NCI-H1092 (cell line): ENCODE measurements at places on chromosomes 1 and 21.
A peak's percentile ranks its signal among the peaks of the same experiment; 100 is the strongest.

DNA sequence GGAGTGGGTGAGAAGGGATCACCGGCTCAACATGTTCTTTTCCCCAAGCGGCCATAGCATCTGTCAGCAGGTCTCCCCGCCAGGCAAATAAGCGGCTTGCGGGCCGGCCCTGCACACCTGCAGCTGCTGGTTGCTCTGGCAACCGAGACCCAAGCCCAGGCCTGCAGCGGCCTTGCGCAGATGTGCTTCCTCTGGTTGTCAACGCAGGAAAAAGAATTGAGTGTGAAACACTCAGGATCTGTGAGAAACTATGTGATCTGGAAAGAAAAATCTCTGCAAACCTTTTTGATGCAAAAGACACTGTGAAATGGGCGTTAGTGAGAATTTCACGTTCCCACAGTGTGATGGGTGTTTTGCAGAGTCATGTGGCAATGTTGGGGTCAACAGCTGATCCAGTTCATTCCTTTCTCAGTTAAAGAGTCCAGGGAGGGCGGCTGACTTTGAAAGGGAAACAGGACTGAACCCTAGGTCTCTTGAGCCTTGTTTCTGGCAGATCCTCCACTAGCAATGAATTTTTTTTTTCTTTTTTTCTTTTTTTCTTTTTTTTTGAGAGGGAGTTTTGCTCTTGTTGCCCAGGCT, 28.4 kb downstream of the TOMM20 start:
- DNase-seq = peak; percentile 20

DNA sequence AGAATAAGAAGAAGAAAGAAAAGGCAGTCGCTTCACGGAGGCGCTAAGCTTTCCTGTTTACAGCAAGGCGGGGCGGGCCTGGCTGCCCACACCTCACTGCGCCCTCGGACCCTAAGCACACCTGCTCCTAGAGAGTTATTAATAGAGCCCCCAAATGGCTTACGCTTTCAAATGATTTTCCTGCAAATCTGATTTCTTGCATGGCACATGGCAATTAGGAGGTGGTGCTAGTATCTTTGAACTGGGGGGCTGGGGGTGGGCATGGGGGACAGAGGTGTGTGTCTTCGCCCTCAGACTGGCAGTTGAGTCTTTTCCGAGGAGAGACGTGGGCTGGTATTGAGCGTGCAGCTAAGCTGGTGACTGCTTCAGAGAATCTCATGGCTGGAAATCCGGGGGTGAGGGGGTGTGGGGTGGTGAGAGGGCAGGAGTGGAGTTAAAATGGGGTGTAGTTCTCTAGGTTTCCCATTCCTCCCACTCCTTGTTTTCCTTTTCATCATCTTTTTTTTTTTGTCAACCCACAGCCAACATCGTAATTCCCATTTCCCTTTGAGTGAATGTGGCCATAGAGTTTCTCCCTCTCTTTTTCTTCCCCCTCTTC, 1.3 kb downstream of the S1PR1 start:
- no peak for DNase-seq

- no peak for DNase-seq
Observed at GRCh38 chr1:203563291-203563690, 63.3 kb upstream of the ATP2B4 start.

- no peak for DNase-seq
Observed at GRCh38 chr1:231286603-231287002, 45.6 kb downstream of the GNPAT start.

DNA sequence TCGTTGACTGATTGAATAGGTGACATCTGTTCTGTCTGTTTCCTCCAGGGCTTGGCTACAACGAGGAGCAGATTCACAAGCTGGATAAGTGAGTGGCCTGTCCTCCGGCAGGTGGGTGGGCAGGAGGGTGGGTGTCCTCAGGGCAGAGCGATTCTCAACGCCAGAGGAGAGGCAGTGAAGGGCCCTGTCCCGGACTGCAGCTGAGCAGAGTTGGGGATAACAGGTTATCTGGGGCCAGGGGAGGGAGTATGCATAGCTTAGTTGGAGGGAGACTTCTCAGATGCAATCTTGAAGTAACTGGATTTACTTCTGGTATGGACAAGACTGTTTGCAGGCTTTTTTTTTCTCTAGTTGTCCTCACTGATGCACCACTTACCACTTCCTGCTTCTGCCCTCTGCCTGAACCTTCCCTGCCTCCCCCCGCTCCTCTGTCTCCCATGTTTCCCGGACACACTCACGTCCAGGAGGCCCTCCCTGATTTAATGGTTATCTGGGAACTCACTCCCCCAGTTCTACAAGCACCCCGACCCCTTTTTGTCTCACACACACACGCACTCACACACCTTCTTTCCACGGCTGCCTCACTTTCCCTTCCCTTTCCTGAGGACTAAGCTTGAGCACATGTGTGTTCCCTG, 16.4 kb upstream of the RASSF5 start:
- no peak for DNase-seq

DNA sequence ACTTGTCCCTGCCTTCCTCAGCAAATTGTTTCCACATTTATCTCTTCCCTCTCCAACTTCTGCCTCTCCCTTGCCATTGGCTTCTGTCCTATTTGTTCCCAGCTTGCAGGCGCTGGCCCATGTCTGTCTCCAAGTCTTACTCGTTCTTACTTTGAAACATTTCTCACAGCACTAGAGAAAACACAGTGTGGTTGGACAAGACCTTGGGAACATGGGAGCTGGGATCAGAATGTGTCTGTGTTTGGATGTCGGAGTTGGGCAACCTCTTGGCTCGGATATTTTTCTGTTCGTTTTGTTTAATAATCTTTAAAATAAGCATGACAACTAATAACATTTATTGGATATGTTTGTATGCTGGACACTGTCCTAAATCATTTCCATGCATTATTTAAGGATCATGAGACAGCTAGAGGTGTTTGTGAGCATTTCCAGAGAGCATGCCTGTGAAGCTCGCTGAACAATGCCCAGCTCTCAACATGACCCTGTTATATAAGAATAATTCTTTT, 5.9 kb upstream of the BRWD1 start:
- no peak for DNase-seq

DNA sequence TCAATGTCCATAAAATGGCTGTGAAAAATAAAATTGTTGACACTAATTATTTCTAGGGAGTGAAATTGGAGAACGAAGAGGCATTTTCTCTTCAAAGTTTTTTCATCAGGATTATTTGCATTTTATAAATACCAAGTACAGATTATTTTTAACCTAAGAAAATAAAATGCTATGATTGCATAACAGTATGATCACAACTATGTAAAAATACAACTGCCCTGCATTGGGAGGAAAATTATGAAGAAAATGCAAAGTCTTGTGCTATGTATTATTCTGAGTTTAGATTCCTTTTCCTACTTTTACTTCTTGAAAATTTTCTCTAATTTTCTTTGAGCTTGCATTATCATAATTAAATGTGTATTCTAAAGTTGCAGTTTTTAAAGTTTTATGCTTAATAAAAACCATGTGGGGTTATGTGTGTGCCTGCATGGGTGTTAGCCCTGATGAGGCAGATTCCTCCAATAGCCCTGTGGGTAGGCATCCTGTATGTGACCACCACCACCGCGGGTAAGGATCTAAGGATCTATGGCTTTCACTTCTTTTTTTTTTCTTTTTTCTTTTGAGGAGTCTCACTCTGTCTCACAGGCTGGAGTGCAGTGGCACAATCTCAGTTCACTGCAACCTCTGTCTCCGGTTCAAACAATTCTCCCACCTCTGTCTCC, 24.7 kb downstream of the STX6 start:
- DNase-seq = no peak

DNA sequence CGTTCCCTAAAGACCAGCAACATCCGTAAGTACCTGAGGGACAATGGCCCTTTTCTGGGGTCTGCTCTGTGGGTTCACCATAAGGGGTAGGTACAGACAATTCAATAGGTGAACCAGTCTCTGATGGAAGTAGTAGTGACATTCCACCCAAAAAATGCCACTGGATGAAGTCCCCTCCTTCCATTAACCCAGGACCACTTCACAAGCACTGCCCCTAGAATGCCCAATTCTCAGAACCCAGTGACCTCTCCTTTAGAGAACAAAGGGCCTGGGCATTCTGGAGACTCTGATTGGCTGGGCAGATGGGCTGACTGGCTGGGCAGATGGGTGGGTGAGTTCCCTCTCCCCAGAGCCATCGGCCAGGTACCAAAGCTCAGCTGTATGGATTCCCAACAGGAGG, at the start of gene TEX38:
TSS of gene TEX38 (plus strand) at position 301 of the 400 bp plus-strand sequence. CDS start at position 382, 81 bp downstream.
- no peak for DNase-seq

DNA sequence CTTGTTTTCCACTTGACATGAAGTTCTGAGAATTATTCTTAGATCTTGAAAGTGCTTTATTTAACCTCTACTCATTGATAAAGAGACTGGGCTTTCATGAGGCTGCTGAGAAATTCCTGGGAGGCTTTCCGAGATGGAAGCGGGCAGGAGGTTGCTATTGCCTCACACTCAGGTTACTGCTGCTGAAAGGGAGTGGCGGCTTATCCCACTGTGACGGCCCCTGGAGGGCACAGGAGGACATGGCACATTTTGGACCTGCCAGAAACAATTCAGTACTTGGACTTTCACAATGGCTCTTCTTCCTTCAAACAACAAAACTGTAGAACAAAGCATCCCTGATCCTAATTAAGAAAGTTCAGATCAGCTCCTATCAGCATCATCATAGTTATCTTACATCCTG, 16.2 kb upstream of the MARK1 start:
- DNase-seq = no peak

DNA sequence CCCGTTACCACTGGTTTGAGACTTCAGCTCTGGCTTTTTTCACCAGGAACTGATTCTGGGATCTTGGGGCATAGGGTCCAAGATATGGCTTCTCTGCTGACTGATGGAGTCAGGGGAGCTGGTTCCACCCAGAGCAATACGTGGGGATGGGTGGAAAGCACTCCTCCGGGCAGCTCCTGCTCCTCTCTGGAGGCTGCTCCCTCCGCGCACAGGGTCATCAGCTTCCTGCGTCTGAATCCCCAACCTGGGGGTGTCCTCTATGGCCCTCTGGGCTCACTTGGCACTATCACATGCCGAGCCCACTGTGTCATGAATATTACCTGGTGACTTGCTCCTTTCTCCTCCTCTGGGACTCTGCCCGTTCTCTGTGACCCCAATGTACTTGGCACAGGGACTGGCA, 405.4 kb upstream of the VAMP3 start:
- no peak for DNase-seq

GRCh38 chr1:88708011-88708410, 23.9 kb downstream of the PKN2 start:
- DNase-seq = no peak

DNA sequence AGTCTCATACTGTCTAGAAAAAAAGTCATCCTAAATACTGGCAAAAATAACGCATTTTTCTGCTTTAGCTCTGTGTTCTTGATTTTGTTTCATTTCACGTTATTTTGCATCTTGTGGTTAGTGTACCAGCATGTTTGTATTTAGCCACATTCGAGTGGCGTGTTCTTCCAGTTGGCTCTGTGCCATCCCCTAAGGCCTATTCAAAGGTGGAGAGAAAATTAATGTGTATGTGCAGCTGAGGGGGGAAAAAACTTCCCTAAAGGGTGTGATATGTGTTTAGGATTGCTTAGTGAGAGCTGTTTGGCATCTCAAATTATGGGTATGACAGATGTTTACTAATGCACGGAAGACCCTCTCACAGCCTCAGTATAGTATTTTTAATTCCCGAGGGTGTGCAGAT, 12.1 kb downstream of the DNAJC16 start:
- no peak for DNase-seq

DNA sequence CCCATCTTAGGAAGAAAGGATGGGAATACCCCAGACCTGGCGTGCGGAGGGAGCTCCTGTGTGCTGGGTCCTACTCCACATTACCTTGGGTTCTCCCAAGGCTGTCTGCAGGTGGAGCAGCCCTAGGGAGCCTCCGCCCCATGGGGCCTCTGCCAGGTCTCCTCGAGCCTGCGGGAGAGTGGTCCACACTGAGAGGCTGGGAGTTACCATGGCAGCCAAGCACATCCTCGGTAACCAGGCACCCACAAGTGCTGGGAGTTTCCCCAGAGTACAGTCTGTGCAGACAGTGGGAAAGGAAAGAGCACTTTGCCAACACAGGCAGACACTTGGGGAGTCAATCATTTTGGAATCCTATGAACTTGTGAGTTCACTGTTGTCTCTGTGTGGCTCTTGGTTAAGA, 249.4 kb downstream of the DYRK1A start:
- no peak for DNase-seq

DNA sequence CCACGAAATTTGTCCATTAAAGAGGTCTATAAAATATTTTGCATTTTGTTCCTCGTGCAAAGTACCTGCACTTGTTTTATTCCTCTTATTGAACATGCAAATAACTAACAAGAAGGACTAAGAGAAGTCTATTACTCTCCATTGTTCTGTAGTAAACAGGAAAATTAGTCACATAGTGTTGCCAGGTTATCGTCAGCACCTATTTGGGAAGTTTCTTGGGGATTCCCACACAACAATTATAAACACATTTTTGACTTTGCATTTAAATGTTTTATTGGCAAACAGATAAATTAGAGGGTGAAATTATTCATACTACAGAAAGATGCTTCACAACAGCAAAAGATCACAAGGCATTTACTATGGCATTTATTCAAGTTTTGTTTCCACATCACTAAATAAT, 174.5 kb downstream of the ZC3H11B start:
- no peak for DNase-seq

GRCh38 chr21:27817074-27817473, 850.2 kb upstream of the ADAMTS5 start:
- DNase-seq = no peak

GRCh38 chr1:216576234-216576937, 146.8 kb downstream of the ESRRG start:
- no peak for DNase-seq

GRCh38 chr1:108813326-108813725, 43.6 kb downstream of the AKNAD1 start:
- no peak for DNase-seq

DNA sequence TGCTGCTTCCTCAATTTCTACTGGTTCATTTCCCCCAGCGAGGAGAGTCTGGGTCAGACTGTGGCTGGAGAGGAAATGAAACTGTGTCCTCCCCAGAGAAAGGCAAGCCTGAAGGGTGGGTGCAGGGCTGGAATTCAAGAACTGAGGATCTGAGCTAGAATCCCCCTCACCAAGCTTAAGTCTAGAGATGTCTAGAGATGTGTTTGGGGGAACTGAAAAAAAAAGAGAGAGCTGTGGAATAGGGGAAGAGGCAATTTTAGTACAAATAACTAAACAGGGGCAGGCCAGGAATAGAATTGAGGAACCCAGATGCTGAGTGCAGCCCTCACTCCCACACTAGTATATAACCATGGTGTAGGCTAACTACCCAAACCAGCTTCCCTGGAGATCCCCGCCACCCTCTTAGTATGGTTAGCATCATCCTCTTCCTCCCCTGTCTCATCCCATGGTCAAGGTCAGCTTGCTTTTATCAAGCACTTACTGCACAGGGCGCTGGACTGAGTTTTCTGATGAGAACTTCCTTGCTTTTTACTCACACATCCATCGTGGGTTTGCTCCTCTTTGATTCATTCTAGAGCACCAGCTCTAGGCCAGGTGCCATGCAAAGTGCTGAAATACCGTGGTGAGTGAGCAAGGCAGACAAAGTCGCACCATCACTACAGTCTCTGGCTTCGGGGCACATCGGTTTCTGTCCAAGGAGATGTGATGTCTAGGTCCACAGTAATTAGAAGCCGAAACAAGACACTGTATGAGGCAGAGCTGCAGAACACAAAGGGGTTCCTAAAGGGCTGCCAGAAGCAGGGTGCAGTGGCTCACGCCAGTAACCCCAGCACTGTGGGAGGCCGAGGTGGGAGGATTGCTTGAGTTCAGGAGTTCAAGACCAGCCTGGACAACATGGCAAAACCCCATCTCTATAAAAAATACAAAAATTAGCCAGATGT, 112.9 kb upstream of the IPO9 start:
- DNase-seq = no peak
